ENCODE measurements at places on chromosomes 6 and 20. TPM values are rescaled to one million over a fixed set of nuclear protein-coding genes. Genes with fewer than 3 reads are reported as not detected.

TBXT gene
- total RNA-seq: not detected

SLC13A3 gene
- 7.1 TPM for total RNA-seq

GJE1 gene
- not detected for total RNA-seq

LGSN gene
- 1.0 TPM for total RNA-seq

JPH2 gene
- total RNA-seq: 0.13 TPM

CLVS2 gene
- total RNA-seq: not detected

TNXB gene
- 13.7 TPM for total RNA-seq

CDH4 gene
- not detected for total RNA-seq

ANKEF1 gene
- 5.0 TPM for total RNA-seq

CCDC170 gene
- total RNA-seq: 0.45 TPM

OR2H2 gene
- not detected for total RNA-seq

BICRAL gene
- 5.4 TPM for total RNA-seq

NNAT gene
- total RNA-seq: 0.15 TPM

RBBP8NL gene
- not detected for total RNA-seq

C20orf144 gene
- not detected for total RNA-seq

WFDC10B gene
- total RNA-seq: not detected

TREM2 gene
- total RNA-seq: 0.28 TPM

DACT2 gene
- total RNA-seq: 1.5 TPM

OR2J2 gene
- not detected for total RNA-seq

SLC17A9 gene
- total RNA-seq: 125 TPM

RIMS4 gene
- not detected for total RNA-seq

CCR6 gene
- not detected for total RNA-seq

HAO1 gene
- 224 TPM for total RNA-seq

BMP5 gene
- 0.83 TPM for total RNA-seq

ZNF335 gene
- 7.6 TPM for total RNA-seq

HEY2 gene
- 2.3 TPM for total RNA-seq

MYH7B gene
- total RNA-seq: 0.45 TPM

SIRPB2 gene
- total RNA-seq: 0.50 TPM

AKAP12 gene
- total RNA-seq: 3.4 TPM

FAM209A gene
- not detected for total RNA-seq

ANGPT4 gene
- 0.05 TPM for total RNA-seq

CEBPB gene
- 215 TPM for total RNA-seq
